ENCODE measurements at places on chromosomes 11 and 22. TPM values are rescaled to one million over a fixed set of nuclear protein-coding genes. Genes with fewer than 3 reads are reported as not detected.

Gene TPBGL
- 3.7 TPM for total RNA-seq

Gene GRIK4
- total RNA-seq, result not detected

Gene CD3E
- total RNA-seq, result 6.5 TPM

Gene CNIH2
- not detected for total RNA-seq

Gene ZNF74
- 11.5 TPM for total RNA-seq

Gene PIWIL4
- total RNA-seq, result 6.7 TPM

Gene MS4A18
- not detected for total RNA-seq

Gene NTM
- total RNA-seq, result 2.1 TPM

Gene C22orf42
- total RNA-seq, result not detected

Measured in transverse colon (tissue), 4 donors.